ENCODE measurements at places on chromosomes 2 and 18. TPM values are rescaled to one million over a fixed set of nuclear protein-coding genes. Genes with fewer than 3 reads are reported as not detected.

- no peak for DNase-seq
Observed at GRCh38 chr2:101962309-101962708, 29.5 kb upstream of the IL1R2 start.

- DNase-seq = no peak
Observed at GRCh38 chr18:30987467-30988241, 54.9 kb downstream of the DSC3 start.

DNA sequence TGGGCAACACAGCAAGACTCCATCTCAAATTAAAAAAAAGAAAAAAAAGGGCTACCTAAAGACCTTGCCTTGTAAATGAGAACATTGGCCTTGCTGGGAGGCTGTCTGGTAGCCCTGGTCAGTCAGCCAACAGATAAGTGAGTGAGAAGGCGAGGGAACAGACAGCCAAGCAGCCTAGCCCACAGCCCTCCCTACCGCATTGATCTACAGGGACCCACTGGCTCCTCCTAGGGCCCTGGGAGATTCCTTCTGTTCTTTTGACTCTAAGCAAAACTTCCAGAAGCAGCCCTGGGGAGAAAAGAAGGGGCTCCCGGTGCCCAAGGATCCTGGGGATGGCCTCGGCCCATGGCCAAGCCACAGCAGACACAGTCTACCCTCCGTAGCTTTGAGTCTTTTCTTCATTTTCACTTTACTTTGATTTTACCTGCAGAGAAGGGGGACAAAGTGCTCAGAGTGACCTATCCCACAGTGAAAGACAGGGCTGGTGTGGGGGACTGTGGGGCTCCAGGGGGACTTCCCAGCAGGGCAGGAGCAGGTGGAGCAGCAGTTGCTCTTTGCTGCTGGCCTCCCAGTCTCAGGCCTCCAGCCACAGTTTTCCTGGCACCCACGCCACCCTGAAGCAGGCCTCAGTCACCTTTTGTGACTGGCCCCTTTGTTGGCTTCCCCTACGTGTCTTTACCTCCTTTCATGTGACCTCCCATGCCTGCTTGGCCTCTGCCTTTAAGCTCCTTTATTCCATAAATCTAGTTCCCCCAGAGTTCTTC is 5.1 kb downstream of the CEP68 start:
- DNase-seq = no peak

- peak; percentile 64 for DNase-seq
Observed at GRCh38 chr2:54073796-54074195, 41.6 kb upstream of the ACYP2 start.

- no peak for DNase-seq
Observed at GRCh38 chr2:237672731-237673129, 45.3 kb downstream of the LRRFIP1 start.

GRCh38 chr2:157327621-157328500 is 2.2 kb upstream of the ERMN start:
- DNase-seq = peak; percentile 74

DNA sequence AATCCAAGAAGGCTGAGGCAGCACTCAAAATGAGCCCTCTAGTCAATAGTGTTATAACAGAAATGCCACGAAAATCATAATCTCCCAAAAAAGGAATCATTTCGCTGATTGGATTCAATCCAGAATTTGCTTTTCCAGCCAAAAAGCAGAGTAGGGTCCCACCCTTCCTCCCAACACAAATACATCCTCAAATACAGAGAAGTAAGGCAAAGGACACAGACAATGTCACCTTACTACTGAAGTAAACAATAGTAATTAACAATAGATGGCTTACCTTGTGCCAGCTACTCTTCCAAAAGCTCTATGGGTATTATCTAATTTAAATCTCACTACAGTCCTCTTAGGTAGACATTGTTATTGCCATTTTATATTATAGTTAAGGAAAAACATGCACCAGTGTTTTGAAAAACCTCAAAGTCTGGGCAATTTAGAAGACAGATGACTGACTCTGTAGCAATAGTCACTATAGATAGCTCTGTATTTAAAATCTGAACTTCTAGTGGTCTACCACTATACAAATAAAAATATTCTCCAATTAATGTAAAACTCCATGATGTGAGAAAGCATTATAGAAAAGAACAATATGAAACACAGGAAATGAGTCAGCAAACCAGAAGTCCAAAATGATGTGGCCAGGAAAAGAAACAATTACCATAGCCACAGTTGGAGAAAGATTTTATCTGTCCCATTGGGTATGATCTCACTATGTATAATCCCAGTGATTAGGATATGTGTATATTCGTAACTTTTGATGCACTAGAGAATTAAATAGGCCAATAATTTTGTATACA is 305.0 kb upstream of the ERBB4 start:
- DNase-seq = peak; percentile 91

GRCh38 chr2:1990724-1991123 is 246.4 kb upstream of the PXDN start:
- no peak for DNase-seq

DNA sequence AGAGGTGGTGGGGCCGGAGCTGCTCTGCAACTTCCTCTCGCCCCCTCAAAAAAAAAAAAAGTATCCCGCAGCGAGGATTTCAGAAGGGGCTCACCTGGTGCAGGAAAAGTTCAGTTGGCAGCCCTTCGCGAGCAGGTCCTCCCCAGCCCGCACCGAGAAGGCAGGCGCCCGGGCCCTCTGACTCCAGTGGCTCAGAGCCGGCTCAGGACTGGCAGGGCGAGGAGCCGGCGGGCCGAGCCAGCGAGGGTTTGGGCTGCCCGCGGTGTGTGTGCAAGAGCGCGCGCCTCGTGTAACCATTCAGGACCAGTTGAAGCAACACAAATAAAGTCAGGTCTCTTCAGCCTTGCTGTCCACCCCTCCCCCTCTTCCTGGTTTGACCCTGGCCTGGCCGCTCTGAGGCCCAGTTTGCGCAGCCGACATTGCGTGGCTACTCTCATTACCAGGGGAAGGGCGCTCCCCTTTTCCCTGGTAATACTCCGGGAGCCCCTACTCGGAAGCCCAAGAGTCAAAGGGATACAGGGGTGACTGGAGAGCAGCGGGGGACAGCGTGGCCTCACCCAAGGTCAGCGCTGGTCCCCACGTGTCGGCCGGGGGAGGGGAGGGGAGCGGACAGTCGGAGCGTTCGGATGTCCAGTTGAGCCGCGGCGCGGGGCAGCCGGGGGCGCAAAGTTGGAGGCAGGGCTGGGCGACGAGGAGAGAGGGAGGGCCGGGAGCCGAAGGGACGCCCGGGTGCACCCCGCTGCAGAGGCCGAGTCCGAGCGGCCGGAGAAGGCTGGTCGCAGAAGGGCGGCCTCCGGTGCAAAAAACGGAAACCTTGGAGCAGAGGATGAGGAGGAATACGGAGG is 12.3 kb downstream of the EN1 start:
- DNase-seq = no peak

Gene FAP
- 74.1 TPM for polyA plus RNA-seq

Gene CYP20A1
- 7.0 TPM for polyA plus RNA-seq

Gene THADA
- polyA plus RNA-seq = 13.5 TPM

Gene SCN7A
- polyA plus RNA-seq = 0.39 TPM

All from IMR-90 (cell line).